CD4-positive, alpha-beta T cell treated with Interleukin-4 for 4 hours (primary cell): ENCODE measurements at places on chromosomes 12 and 14.

DNA sequence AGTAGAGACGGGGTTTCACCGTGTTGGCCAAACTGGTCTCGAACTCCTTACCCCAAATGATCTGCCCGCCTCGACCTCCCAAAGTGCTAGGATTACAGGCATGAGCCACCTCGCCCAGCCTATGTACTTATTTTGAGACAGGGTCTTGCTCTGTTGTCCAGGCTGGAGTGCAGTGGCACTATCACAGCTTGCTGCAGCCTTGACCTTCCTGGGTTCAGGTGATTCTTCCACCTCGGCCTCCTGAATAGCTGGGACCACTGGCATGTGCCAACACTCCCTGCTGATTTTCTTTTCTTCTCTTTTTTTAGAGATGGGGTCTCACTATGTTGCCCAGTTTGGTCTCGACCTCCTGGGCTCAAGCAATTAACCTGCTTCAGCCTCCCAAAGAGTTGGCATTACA lies 14.0 kb upstream of the HNF1A start:
- no peak for DNase-seq

GRCh38 chr12:109169262-109169661 lies 52.9 kb downstream of the ACACB start:
- DNase-seq = no peak

GRCh38 chr12:112341046-112341825 lies 41.0 kb downstream of the HECTD4 start:
- no peak for DNase-seq

DNA sequence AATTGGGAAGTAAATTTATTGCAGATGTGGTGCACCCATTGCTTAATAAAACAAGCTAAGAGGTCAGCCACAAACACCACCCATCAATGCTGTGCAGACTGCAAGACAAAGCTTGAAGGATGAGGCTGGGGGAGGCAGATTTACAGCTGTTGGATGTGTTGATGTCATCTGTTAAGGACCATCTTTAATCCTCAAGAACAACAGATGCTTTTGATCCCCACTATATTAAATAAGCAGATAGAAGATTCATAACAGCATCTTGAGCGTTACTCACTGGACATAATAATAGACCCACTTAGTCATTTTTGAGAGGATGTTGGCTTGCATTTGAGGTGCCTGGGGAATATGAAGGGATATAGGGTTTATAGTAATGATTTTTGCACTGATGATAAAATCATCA lies 58.8 kb downstream of the GPR68 start:
- no peak for DNase-seq

DNA sequence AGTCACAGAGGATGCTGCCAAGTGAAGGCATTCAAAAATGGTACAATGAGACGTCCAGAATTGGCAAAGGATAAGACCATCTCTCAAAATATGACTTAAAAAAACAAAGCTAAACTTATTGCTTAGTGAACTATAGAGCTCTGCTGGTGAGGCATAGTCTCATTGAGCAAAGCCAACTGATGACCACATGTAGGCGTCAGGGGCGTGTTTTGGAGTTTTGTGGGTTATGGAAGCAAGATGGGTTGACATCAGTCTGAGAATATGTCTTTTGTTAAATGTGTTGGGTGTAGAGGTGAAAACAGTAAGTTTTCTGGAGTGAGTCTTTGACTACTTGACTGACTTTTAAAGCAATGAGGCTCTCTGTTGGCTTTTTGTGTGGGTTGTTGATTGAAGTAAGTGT lies 47.2 kb downstream of the ATL1 start:
- DNase-seq = no peak

DNA sequence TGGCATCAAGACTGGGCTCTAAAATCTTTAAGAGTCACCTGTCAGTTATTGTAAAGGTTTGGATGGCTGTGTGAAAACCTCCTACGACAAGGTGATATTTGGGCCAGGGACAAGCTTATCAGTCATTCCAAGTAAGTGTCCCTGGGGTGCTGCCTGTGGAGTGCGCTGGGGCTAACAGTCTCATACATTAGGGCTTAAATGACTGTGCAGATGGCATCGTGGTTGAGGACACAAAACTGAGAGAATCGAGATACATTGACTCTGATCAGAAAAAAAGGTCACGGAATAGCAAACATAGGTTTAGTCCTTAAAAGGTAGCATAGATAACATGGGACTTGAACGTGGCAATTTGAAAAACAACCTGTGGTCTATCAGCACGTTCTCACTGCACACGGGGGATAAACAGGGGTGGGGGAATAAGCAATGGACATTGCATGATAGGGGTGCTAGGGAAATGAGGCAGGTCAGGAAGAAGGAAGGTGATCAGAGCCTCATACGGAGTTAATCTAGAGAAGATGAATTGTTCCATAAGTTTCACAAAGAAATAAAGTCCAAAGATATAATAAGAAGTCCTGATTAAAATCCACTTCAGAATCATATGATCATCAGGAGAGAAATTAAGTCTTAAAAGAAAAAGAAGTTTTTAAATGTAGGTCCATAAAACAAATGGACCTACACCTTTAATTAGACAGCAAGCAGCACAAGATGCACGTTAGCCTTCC lies 100.3 kb downstream of the DAD1 start:
- DNase-seq = no peak
